Activated CD4-positive, alpha-beta T cell treated with anti-CD3 and anti-CD28 coated beads, Interleukin-2, amount 10 ng/mL, durations not matched to agents 24 days and 14 days (primary cell): ENCODE measurements at places on chromosomes 3 and 15. TPM values are rescaled to one million over a fixed set of nuclear protein-coding genes. Genes with fewer than 3 reads are reported as not detected.

GRCh38 chr3:46719735-46720271, 2.1 kb upstream of the PRSS50 start:
- peaks cover 5% of the 10 kb centered on the region for H3K4me1 ChIP-seq
- H3K27me3 ChIP-seq: peaks cover 16% of the 10 kb centered on the region
- no peaks in the 10 kb centered on the region for H3K36me3 ChIP-seq

GRCh38 chr15:66306381-66306780, 13.0 kb downstream of the DIS3L start:
- peaks cover 45% of the 10 kb centered on the region for H3K36me3 ChIP-seq
- H3K4me1 ChIP-seq: peaks cover 6% of the 10 kb centered on the region
- H3K27me3 ChIP-seq: no peaks in the 10 kb centered on the region
- H3K27ac ChIP-seq: no peak overlapping the region
- DNase-seq: no peak

- H3K4me1 ChIP-seq: no peaks in the 10 kb centered on the region
- H3K27ac ChIP-seq: no peak overlapping the region
- no peak overlapping the region for H3K4me3 ChIP-seq
- DNase-seq: no peak
- no peaks in the 10 kb centered on the region for H3K27me3 ChIP-seq
Observed at GRCh38 chr3:99163314-99163713, 261.8 kb upstream of the DCBLD2 start.

GRCh38 chr15:45443645-45444044, 65.3 kb upstream of the GATM start:
- peaks cover 4% of the 10 kb centered on the region for H3K27me3 ChIP-seq
- no peak for DNase-seq
- H3K4me3 ChIP-seq: no peak overlapping the region
- peaks cover 3% of the 10 kb centered on the region for H3K4me1 ChIP-seq
- H3K27ac ChIP-seq: no peak overlapping the region

GRCh38 chr3:123357275-123357674, 91.6 kb downstream of the ADCY5 start:
- no peak overlapping the region for H3K4me3 ChIP-seq
- no peak for DNase-seq
- H3K4me1 ChIP-seq: no peaks in the 10 kb centered on the region
- H3K27me3 ChIP-seq: peaks cover 28% of the 10 kb centered on the region

- H3K27ac ChIP-seq: no peak overlapping the region
- H3K4me1 ChIP-seq: peaks cover 13% of the 10 kb centered on the region
- H3K4me3 ChIP-seq: no peak overlapping the region
- peaks cover 16% of the 10 kb centered on the region for H3K27me3 ChIP-seq
- peak; percentile 75 for DNase-seq
- no peaks in the 10 kb centered on the region for H3K36me3 ChIP-seq
Observed at GRCh38 chr15:65033659-65034269, 4.3 kb upstream of the MTFMT start.

DNA sequence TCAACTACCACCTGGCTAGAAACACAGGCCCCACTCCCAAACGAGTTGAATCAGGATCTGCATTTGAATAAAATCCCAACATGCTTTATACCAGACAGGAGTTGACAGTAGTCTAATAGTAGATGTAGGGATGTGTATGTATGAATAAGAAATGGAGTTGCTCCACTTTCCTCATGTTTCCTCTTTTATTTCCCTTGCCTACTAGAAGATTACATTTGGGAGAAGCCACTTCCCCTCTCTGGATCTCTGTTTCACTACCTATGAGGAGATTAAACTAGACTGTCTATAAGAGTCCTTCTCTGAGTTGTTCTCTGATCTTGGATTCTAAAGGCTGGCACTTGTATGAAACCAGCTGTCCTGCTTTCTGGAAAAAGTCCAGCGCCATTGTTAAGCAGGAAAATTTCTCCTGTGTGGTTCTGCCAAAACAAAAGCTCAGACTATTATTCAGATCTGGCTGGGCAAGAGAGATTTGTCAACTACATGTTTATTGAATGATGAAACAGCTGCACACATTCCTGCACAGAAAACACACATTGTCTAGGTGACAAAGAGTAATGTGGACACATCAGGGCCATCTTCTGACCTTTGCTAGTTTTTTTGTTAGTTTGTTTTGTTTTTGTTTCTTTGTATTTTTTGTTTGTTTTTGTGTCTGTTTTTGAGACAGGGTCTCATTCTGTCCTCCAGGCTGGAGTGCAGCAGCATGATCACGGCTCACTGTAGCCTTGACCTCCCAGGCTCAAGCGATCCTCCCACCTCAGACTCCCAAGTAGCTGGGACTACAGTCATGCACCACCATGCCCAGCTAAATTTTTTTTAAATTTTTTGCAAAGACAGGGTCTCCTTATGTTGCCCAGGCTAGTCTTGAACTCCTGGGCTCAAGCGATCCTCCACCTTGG, 29.9 kb downstream of the ACP3 start:
- no peak for DNase-seq
- H3K27ac ChIP-seq: no peak overlapping the region
- H3K36me3 ChIP-seq: no peaks in the 10 kb centered on the region
- H3K4me3 ChIP-seq: no peak overlapping the region
- no peaks in the 10 kb centered on the region for H3K4me1 ChIP-seq
- peaks cover 20% of the 10 kb centered on the region for H3K27me3 ChIP-seq

DNA sequence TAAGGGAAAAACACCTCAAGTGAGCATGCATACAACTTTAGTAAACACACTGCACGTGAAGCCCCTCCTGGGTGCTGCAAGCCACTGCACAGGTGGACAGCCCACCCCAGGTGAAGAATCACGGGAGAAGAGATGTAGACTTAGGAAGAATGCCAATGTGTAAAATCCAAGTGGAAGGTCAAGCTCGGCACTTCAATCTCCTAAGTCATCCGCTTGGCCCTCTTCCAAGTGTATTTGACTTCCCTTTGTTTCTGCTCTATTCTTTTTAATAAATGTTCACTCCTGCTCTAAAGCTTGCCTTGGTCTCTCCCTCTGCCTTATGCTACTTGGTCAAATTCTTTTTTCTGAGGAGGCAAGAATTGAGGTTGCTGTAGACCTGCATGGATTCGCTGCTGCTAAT, 316.6 kb downstream of the EDEM1 start:
- no peaks in the 10 kb centered on the region for H3K36me3 ChIP-seq
- peaks cover 6% of the 10 kb centered on the region for H3K4me1 ChIP-seq
- H3K4me3 ChIP-seq: no peak overlapping the region
- DNase-seq: no peak
- H3K27me3 ChIP-seq: peaks cover 1% of the 10 kb centered on the region

DNA sequence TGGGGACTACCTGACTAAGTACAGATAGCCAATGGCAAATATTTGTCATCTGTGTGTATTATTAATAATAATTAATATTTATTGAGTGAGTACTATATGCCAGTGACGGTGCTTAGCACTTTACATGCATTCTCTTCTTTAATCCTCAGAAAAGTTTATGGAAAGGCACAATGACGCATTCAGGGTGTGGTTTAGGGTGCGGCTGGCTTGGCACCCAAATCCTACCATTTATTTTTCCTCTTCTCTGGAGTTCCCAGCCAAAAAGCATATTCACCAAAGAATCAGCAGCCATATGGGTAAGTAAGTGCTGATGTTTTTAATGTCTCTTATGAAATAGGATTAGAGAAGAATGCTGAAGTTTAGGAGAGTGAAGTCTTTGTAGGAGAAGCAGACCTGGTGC, 140.4 kb upstream of the TP63 start:
- DNase-seq: no peak
- no peaks in the 10 kb centered on the region for H3K4me1 ChIP-seq
- H3K27ac ChIP-seq: no peak overlapping the region
- H3K36me3 ChIP-seq: no peaks in the 10 kb centered on the region

- no peaks in the 10 kb centered on the region for H3K36me3 ChIP-seq
- H3K4me3 ChIP-seq: no peak overlapping the region
- DNase-seq: no peak
- peaks cover 32% of the 10 kb centered on the region for H3K4me1 ChIP-seq
- no peak overlapping the region for H3K27ac ChIP-seq
Observed at GRCh38 chr15:63369296-63369695, 12.3 kb downstream of the CA12 start.

DNA sequence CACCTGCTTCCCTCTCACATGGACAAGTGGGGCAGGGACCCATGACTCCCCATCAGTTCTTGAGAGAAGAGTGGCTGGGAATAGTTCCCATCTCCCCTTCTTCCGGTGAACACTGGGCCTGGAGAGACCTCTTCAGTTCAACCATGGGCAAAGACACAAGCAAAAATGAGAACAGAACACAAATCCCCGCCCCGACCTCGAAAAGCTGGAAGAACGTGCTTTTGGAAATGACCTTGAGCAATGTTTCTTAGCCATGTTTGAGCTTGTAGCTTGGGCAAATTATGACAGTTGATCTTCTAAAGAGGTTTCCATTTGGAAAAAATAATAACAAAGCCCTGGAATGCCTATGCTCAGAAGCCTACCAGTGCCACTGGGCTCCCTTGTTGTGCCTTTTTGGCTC, 59.0 kb downstream of the FAM174B start:
- no peak for DNase-seq
- H3K36me3 ChIP-seq: no peaks in the 10 kb centered on the region
- no peak overlapping the region for H3K4me3 ChIP-seq
- peaks cover 30% of the 10 kb centered on the region for H3K27me3 ChIP-seq
- H3K27ac ChIP-seq: no peak overlapping the region

DNA sequence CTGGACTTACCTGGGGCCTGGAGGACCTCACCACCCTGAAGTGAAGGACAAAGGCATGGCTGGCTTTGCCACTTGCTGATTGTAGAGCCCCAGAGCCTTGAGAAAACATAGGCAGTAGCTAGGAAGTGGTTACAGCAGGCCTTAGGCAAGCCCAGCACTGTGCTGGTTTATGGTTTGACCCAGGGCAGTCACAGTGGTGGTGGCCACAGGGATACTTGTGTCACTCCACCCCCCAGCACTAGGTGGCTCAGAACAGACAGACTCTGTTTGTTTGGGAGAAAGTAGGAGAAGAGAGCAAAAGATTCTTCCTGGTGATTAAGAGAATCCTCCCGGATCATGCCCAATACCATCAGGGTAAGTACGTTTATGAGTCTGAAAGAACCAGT, 13.2 kb upstream of the COL8A1 start:
- H3K36me3 ChIP-seq: no peaks in the 10 kb centered on the region
- peaks cover 2% of the 10 kb centered on the region for H3K4me1 ChIP-seq
- no peak for DNase-seq
- H3K4me3 ChIP-seq: no peak overlapping the region
- no peak overlapping the region for H3K27ac ChIP-seq
- H3K27me3 ChIP-seq: no peaks in the 10 kb centered on the region

- peaks cover 2% of the 10 kb centered on the region for H3K27me3 ChIP-seq
- no peak overlapping the region for H3K4me3 ChIP-seq
- H3K36me3 ChIP-seq: no peaks in the 10 kb centered on the region
Observed at GRCh38 chr3:66738625-66739365, 238.0 kb upstream of the LRIG1 start.

- no peak overlapping the region for H3K27ac ChIP-seq
- no peaks in the 10 kb centered on the region for H3K27me3 ChIP-seq
- no peaks in the 10 kb centered on the region for H3K36me3 ChIP-seq
Observed at GRCh38 chr3:115052906-115053305, 94.2 kb downstream of the ZBTB20 start.

DUOXA2 gene
- not detected in 2 replicates for total RNA-seq

DUOX1 gene
- 0.02 and 0.14 TPM in 2 replicates for total RNA-seq

IGSF11 gene
- total RNA-seq: 0.47 TPM in 1 of 2 replicates, not detected in the other

ZNF501 gene
- 1.1 and 1.4 TPM in 2 replicates for total RNA-seq

TLE3 gene
- 111 and 118 TPM in 2 replicates for total RNA-seq

TMEM212 gene
- total RNA-seq: not detected in 2 replicates

WDR93 gene
- total RNA-seq: not detected in 2 replicates

LNP1 gene
- 2.1 and 2.6 TPM in 2 replicates for total RNA-seq

CKMT1B gene
- total RNA-seq: 0.66 and 0.77 TPM in 2 replicates

PCLAF gene
- 67.6 and 81.9 TPM in 2 replicates for total RNA-seq

FEZF2 gene
- total RNA-seq: not detected in 2 replicates
